Right cardiac atrium (tissue), 5 donors: ENCODE measurements at places on chromosomes 12 and 14. TPM values are rescaled to one million over a fixed set of nuclear protein-coding genes. Genes with fewer than 3 reads are reported as not detected.

GRCh38 chr14:33949411-33949893 is 1.4 kb downstream of the EGLN3 start:
- DNase-seq, result no peak

DNA sequence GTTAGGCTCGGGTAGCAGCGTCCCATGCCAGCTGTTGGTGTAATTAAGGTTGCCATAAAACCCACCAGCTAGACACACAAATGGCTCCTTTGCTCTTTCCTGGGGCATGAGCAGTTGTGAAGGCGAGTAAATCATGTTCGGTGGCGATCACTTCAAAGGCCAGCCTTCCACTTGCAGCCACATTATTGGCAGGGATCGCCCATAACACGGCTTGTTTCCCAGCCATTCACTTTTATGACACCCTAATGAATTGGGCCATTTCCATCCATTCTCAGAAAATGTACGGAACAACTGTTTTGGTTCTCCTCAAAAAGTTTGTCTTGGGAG is 63.4 kb downstream of the BEGAIN start:
- DNase-seq, result no peak

GRCh38 chr14:68577802-68578541 is 214.9 kb downstream of the ZFP36L1 start:
- peak; percentile 78 for DNase-seq

DNA sequence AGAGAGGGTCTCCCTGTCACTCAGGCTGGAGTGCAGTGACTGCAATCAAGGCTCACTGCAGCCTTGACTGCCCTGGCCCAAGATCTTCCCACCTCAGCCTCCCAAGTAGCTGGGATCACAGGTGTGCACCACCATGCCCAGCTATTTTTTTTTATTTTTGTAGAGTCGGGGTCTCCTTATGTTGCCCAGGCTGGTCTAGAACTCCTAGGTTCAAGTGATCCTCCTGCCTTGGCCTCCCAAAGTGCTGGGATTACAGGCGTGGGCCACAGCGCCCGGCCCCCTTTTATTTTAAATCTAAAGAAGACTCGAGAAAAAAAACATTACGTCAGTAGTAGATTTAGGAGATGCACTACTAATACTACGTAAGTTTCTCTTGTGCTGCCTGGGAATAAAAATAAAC is 14.3 kb downstream of the FOS start:
- no peak for DNase-seq

- no peak for DNase-seq
These were observed 38.5 kb downstream of the FOS start for GRCh38 chr14:75317148-75317547.

GRCh38 chr14:67477926-67478799 is 10.4 kb downstream of the TMEM229B start:
- DNase-seq, result no peak

DNA sequence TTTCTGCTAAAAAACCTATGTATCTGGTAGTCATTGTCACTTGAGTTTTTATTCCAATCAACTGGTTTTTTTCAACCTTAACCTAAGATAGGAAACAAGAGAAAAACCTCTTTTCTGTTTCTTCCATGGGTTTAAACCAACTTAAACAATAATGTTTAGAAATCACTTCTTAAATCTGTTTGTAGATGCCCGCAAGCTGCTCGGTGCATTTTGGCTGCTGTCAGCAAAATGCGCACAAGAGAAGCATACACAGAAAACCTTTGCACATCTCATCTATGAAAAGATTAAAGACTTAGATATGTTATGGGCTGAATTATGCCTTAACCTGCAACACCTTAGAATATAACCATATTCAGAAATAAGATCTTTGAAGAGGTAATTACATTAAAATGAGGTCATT is 299.8 kb downstream of the ITPR2 start:
- DNase-seq, result no peak

DNA sequence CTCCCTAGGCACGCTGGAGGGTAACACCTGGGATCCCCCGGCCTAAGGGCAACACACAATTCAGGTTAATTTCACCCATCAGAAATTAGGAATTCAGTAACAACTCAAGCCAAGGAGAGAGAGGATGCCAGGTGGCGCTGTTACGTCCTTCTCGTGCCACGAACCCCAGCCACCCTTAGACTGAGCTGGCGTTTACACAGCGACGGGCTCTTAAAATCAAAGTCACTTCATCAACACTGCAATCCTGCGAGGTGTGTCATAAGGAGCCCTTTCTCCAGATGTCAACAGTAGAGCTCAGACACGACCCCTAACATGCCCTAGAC is 110.6 kb upstream of the TMEM132D start:
- no peak for DNase-seq

DNA sequence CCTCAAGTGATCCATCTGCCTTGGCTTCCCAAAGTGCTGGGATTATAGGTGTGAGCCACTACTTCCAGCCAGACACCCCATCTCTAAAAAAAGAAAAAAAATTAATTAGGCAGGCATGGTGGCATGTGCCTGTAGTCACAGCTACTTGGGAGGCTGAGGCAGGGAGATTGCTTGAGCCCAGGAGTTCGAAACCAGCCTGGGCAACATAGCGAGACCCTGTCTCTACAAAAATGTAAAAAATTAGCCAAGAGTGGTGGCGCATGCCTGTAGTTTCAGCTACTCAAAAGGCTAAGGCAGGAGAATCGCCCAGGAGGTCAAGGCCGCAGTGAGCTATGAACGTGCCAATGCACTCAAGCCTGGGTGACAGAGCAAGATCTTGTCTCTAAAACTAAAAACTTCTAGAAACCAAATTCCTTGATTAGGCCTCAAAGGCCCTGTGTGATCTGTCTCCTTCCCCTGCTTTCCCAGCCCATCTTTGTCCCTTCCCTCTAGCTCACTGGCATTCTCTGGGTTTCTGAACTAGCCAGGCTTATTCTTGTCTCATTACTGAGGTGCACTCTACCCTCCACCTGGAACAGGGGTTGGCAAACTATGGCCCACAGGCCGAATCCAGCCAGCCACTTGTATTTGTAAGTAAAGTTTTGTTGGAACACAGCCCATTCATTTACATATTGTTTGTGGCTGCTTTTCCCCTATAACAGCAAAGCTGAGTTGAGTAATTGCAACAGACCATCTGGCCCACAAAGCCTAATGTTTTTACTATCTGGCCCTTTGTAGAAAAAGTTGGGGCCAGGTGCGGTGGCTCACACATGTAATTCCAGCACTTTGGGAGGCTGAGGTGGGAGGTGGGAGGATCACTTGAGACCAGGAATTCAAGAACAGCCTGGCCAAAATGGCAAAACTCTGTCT is 17.2 kb upstream of the TPCN1 start:
- DNase-seq, result peak; percentile 25

DNA sequence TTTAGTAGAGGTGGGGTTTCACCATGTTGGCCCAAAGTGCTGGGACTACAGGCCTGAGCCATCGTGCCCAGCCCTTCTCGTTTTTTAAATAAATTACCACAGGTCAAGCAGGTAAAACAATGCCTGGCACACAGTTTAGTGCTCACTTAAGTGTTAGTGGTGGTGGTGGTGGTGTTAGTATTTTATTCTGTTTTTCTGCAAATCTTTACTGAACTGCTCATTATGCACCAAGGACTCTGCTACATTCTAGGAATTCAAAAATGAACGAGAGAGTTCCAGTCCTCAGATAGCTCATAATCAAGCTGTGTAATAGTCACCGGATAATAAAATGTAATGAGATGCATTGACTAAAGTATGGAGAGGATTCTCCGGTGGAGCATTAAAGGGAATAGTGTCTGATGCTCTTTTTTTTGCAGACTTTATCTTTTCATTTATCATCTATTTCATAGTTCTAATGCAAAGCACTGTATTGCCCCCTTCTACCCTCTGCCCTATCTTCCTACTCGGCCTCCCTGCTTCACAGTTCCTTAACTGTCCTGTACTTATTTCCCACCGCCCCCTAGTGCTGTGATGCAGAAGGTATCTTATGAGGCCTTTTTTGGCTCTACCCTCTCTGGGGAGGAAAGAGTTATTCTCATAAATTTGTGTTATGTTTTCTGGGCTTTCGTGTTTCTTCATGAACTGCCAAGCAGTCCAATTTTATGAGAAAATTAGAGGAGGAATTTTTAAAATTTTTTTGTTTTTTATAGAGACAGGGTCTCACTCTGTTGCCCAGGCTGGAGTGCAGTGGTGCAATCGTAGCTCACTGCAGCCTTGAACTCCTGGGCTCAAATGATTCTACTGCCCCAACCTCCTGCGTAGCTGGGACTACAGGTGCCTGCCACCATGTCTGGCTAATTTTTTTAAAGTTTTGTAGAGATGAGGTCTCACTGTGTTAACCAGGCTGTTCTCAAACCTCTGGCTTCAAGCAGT is 1.0 kb downstream of the ITFG2 start:
- DNase-seq, result peak; percentile 44

GRCh38 chr14:96136371-96137005 is 68.2 kb upstream of the BDKRB2 start:
- no peak for DNase-seq

GRCh38 chr14:101927859-101928258 is 36.5 kb upstream of the DYNC1H1 start:
- peak; percentile 94 for DNase-seq

DNA sequence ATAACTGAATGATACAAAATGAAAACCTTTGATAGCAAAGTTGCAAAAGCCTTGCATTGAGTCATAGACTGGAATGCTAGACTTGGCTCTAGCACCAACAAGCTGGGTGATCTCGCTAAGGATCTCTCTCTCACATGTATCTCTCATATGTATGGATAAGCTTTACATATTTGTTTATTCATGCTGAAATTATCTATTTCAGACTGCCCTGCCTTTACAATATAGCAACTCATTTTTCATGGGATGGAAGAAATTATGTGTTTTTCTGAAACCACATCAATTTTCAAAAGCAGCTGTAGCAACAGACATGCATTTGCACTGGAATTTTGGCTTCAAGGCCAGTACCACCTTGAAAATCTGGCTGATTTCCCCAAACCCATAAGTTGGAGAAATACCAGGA is 11.4 kb downstream of the RERG start:
- no peak for DNase-seq

GRCh38 chr14:103118663-103119404 is 4.4 kb upstream of the TNFAIP2 start:
- peak; percentile 93 for DNase-seq

- no peak for DNase-seq
These were observed 121.7 kb upstream of the CAND1 start for GRCh38 chr12:67147447-67147846.

DNA sequence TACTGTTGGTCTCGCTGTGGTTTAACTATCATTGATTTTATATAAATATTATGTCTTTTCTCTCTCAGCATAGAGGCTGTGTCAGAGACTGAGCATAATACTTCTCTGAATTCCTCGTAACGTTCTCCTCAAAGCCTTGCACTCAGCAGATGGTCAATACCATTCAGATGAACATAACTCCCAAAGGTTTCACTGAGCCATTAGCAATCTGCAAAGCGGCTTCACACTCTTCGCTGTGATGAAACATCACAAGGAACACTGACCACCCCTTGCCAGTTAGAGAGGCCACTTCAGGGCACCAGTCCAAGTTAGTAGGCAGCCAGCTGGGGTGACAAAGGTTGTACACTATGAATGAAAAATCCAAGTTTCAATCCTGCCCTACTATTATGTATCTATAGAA is 30.1 kb upstream of the STON2 start:
- no peak for DNase-seq

DNA sequence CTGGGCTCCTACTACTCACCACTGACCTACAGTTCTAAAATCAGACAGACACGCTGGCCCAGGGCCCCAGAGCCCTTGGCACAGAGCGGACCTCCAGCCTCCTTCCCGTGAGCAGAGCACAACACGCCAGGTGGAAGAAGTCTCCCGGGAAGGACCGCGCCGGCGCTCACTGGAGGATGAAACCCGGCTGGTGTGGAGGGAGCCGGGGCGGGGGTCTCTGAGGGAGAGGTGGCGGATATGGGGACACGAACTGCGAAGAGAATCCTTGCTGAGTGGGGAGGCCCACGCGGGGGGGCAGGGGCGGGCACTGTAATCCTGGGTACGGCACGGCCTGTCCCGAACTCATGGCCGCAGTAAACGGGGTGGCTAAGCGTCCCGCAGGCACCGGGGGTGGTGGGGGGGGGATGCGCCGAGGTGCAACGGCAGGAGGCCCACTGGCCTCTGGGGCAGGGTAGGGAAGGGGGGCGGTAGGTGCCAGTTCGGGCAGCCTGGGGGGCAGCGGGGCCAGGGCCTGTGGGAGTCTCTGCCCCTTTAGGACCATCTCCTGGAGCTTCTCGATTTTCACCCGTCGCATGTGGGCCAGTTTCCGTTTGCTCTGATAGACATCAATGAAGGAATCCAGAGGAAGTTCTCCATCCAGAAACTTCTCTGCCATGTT is 28.8 kb downstream of the VPS37B start:
- DNase-seq, result peak; percentile 63

GRCh38 chr14:30373526-30373925 is 185.4 kb upstream of the G2E3 start:
- DNase-seq, result no peak

DNA sequence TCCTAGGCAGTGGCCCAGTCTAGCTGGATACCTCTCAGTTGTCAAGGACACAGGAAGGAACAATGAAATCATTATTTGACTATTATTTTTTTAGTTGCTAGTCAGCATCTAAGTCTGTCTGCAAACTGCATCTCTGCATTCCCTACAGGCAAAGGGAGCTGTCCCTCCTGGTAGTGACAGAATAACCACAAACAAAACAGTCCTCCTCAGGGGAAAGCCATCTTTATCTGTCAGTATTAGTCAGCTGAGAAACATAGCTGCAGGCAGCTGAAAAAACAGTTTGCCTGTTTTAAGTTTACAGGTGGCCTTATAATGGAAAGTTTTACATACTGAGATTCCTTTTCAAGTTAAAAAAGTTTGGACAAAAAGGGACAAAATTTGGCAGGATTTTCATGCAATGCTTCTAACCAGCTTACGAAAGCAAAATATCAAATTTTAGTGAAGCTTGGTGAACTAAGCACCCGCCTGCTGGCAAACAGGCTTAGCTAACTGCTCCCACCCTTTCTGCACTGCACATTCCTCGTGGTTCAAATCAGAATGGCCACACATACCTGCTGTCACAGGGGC is 29.5 kb downstream of the SLC25A21 start:
- DNase-seq, result no peak

DNA sequence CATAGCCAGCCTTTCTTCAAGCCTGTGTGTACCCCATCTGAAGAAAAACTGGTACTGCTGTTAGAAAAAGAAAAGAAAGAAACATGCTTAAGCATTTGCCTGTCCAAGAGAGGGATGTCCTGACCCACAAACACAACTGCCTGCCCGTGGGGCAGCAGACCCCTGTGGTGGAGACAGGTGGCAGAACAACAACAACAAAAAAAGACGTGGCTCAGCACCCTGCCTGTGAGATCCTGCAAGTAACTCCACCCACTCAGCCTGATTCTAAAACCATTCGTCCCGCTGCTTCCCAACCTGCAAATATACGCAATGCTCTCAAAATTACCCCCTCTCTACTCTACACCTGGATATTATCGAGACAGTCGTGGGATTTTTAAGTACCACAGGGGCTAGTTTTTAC is 64.9 kb upstream of the ZDHHC17 start:
- no peak for DNase-seq

- no peak for DNase-seq
These were observed 63.9 kb downstream of the SYT1 start for GRCh38 chr12:78928200-78929074.

GRCh38 chr14:93764211-93764659 is 24.1 kb downstream of the PRIMA1 start:
- DNase-seq, result no peak

Gene RIC8B
- 9.0 TPM for polyA plus RNA-seq

Gene LHX5
- not detected for polyA plus RNA-seq

Gene E2F7
- 0.09 TPM for polyA plus RNA-seq

Gene MEG3
- polyA plus RNA-seq, result 32.9 TPM

Gene KRT6C
- not detected for polyA plus RNA-seq

Gene CACNA1C
- polyA plus RNA-seq, result 34.6 TPM

Gene PTPN21
- polyA plus RNA-seq, result 12.0 TPM

Gene KRT6A
- polyA plus RNA-seq, result not detected

Gene SLC17A8
- 0.02 TPM for polyA plus RNA-seq

Gene ABCD2
- polyA plus RNA-seq, result 4.3 TPM

Gene NANOG
- polyA plus RNA-seq, result not detected

Gene CGRRF1
- polyA plus RNA-seq, result 16.8 TPM
